Motor neuron (in vitro differentiated cells): ENCODE measurements at places on chromosomes 5 and 9. TPM values are rescaled to one million over a fixed set of nuclear protein-coding genes. Genes with fewer than 3 reads are reported as not detected.

The CREBRF gene
- total RNA-seq: 15.8 and 17.7 TPM in 2 replicates

The SLC6A19 gene
- total RNA-seq: not detected in 2 replicates

The RMRP gene
- total RNA-seq: 17,473 and 23,880 TPM in 2 replicates

The SMIM32 gene
- 0.78 and 1.5 TPM in 2 replicates for total RNA-seq

GRCh38 chr5:122730037-122730436, 44.8 kb upstream of the SNX2 start:
- no peak for ATAC-seq

- no peak for ATAC-seq
Measured at GRCh38 chr9:128421482-128421996, 882 bp downstream of the CERCAM start.

DNA sequence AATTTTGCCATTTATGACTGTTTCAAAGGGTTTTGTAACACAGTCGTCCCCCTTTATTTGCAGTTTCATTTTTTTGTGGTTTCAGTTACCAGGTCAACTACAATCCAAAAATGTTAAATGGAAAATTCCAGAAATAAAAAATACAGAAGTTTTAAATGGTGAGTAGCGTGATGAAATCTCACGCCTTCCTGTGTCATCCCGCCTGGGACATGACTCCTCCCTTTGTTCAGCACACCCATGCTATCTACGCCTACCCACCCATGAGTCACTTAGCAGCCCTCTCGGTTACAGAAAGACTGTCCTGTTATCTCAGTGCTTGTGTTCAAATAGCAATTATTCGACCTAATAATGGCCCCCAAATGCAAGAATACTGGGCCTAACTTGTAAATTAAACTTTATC, 765.3 kb upstream of the ADAMTS16 start:
- ATAC-seq: no peak

- no peak for ATAC-seq
Measured at GRCh38 chr9:13318027-13318426, 38.5 kb upstream of the MPDZ start.

- ATAC-seq: peak; percentile 74
Measured at GRCh38 chr9:130433168-130433946, 11.4 kb upstream of the ASS1 start.

GRCh38 chr9:38022995-38023394, 46.0 kb downstream of the SHB start:
- no peak for ATAC-seq

DNA sequence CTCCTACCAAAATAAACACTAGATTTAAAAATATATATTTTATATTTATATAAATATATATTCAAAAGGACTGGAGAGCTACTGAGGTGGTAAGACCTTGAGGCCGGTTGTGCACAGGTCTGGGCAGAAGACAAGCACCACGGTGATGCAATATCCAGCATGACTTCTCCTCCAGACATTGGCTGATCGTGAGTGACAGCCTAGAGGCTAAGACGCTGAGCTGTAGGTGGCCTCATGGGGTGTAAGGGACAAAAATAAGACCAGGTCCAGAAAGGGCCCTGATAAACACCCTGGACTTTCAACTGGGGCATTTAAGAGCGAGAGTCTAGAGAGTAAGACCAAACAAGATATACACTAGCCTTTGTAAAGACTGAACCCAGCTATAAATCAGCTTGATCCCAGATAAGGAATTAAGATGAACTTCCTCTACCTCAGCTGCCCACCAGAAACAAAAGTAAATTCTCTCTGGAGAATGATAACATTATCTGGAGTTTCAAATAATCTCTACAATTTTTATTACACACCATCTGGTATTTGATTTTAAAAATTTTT, 14.2 kb upstream of the C5orf47 start:
- ATAC-seq: no peak

- no peak for ATAC-seq
Measured at GRCh38 chr5:15069407-15069905, 197.9 kb upstream of the ANKH start.

DNA sequence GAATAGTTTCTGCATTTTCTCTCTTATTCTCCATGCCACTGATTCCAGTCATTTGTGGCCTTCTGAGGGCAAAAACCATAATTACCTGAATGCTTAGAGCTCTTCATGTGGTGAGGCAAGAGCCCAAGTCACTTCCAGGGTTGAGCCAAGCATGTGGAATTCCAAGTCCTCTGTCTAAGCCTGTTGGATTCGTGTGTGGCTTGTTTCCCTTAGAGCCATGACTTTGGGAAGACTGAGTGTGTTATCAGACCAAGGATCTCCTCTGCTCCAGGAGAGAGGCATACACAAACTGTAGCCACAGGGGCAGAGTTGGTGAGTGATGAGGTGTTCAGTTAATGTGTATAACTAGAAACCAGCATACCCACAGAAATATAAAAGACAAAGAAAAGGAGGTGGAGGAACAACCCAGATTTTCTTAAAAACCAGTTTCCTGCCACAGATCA, 27.1 kb downstream of the SLC22A5 start:
- no peak for ATAC-seq
